Activated CD8-positive, alpha-beta T cell treated with anti-CD3 and anti-CD28 coated beads, Interleukin-2, amount 10 ng/mL, durations not matched to agents 7 days and 5 days (primary cell): ENCODE measurements at places on chromosomes 7 and 10. TPM values are rescaled to one million over a fixed set of nuclear protein-coding genes. Genes with fewer than 3 reads are reported as not detected.

DNA sequence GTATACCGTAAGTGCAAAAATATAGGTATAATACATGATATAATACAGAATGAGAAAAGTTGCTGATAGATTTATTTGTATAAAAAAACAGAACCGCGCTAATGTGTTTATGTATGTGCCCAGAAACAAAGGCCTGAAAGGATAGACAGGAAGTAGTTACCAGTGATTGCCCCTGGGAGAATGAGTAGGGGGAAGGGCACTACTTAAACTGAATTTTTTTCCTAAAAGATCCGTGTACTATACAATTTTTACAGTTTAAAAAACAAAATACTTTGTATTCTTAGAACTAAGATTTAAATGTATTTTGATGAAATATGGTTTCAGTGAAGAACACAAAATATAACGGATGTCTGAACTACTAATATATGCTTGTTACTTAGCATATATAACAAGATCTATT, 2.9 kb downstream of the IPMK start:
- DNase-seq: no peak

RAB19 gene
- total RNA-seq: 7.3 TPM

DNA sequence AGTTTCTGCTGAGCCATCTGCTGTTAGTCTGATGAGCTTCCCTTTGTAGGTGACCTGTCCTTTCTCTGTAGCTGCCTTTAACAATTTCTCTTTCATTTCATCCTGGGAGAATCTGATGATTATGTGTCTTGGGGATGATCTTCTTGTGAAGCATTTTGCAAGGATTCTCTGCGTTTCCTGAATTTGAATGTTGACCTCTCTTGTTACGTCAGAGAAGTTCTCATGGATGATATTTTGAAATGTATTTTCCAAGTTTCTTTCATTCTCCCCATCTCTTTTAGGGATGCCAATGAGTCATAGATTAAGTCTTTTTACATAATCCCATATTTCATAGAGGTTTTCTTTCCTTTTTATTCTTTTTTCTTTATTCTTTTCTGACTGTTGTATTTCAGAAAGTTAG, 184.2 kb upstream of the BET1 start:
- no peak for DNase-seq

GRCh38 chr10:132762267-132762666, 23.7 kb downstream of the NKX6-2 start:
- DNase-seq: no peak

- no peak for DNase-seq
These were observed 46.9 kb upstream of the NPFFR1 start for GRCh38 chr10:70330671-70331070.

GBF1 gene
- total RNA-seq: 42.9 TPM

GRCh38 chr10:64211466-64211865, 690.3 kb downstream of the REEP3 start:
- DNase-seq: no peak

DNA sequence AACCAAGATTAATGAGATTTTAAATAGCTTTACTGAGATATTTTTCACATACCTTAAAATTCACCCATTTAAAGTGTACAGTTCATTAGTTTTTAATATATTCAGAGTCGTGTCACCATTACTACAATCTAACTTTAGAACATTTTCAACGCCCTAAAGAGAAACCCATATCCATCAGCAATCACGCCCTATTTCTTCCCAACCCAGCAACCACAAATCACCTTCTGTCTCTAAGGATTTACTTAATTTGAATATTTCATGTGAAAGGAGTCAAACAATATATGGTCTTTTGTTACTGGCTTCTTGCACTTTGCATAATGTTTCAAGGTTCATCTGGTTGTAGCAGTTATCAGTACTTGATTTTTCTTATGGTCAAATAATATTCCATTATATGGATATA, 25.1 kb upstream of the PDZD8 start:
- DNase-seq: no peak

GRCh38 chr7:43753271-43753810, 5.1 kb upstream of the BLVRA start:
- no peak for DNase-seq

DNA sequence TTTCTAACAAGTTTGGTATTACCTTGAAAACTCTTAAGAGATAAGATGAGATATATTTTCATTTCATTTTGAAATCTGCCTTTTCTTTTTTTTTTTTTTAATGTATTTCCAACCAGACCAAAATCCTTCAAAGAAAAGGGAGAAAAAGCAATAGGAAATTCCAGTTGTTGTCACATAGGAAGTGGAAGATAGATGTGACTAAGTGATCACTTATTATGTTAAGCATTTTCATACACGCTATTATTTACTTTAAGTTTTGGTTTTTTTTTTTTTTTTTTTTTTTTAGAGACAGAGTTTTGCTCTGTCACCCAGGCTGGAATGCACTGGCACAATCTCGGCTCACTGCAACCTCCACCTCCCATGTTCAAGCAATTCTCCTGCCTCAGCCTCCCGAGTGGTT, 197.2 kb upstream of the FRMD4A start:
- no peak for DNase-seq

GRCh38 chr10:131963811-131964210, 17.9 kb downstream of the BNIP3 start:
- no peak for DNase-seq

DNA sequence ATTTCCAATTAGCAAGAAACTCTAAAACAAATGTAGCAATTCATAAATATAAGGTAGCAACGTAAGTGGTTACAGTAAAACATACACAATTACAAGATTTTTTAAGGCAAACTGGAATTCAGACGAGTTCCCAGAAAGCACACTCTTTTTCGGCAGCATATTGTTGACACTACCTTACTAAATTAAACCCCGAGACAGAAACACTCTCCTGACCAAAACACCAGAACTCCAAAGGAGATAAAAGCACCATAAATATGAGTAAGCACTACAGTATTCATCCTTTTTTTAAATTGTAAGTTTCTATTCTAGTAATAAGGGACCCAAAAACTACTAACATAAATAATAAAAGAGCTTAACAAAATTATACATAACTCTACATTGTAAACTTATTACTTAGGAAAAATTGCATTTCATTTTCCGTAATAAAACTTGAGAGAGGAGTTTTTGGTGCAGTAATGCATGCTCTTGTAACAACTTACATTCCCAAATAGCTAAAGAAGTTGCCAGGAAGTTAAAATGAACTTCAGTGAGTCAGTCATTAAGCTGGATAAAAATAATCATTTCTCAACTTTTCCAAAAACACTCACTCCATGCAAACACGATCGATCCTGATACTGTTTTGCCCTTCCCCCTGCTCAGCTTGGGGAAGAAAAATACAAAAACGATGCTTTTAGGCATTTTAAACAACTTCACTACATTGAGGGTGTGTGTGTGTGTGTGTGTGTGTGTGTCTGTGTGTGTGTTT, 2.0 kb downstream of the PIP4K2A start:
- no peak for DNase-seq

DNA sequence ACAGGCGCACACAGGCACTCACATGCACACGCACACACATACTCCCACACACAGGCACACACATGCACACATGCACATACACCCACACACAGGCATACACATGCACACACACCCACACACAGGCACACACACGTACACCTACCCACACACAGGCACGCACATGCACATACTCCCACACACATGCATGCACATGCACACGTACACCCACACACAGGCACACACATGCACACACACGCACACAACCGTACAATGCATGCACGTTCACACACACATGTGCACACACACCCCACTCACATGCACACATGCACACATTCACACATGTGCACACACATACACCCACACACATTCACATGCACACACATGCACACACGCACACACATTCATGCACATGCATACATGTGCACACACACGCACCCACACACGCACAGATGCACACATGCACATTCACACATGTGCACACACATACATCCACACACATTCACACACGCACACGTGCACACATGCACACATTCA, 59.3 kb downstream of the MKI67 start:
- no peak for DNase-seq
